MG63 (cell line): ENCODE measurements at places on chromosomes 4 and X. TPM values are rescaled to one million over a fixed set of nuclear protein-coding genes. Genes with fewer than 3 reads are reported as not detected.

DNA sequence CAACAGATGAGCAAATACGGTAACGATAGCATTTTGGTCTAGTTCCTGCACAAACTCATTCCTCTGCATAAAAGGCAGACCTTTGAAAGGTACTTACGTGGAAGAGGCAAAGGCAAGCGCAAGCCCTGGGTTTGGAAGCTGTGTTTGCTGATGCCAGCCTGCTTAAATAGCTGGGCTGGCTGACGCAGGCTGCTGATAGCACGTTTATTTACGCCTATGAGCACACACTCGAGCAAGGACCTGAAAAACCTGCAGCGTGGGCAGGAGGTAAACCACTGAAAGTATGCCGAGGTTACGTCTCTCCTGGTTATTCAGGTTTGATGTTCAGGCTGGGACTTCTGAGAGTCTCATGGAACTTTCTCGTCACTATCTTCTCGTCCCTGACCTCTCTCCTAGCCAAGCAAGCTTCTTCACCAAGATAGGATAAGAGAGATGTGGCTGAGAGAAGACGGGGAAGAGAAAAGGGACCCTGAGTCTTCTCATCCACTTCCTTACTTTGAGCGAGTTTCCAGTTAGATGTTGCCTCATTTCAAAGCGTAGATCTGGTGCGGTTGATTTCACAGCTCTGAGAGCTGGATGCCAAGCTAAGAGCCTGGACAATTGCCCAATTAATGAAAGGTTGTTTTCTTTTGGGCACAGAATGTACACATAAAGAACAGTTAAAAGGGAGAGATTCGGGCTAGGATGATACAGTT is at the start of gene HOPX:
HOPX (minus strand) TSS at position 139 of the 695 bp plus-strand sequence. CDS start 23,480 bp downstream, outside the sequence.
- DNase-seq = no peak

- no peak for DNase-seq
Observed at GRCh38 chr4:6560416-6561172, 14.4 kb upstream of the MAN2B2 start.

DNA sequence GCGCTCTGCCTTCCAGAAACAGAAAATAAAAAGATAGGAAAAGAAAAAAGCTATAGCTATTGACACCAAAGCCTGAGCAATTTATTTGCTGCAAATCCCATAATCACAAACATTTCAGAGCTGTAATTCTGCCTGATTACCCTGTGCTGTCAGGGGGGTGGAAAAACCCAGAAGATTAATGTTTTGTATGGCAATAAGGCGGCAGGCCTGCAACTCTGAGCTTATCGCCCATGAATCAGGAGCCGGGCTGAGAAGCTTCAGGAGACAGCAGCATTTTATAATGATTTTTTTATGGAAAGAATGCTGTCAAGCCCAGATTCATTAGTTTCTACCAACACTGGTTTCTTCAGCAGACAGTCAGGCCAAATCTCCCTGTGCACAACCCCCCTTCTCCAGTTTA is 82.6 kb upstream of the TMEM164 start:
- DNase-seq = no peak

- no peak for DNase-seq
Observed at GRCh38 chrX:8748855-8749254, 16.9 kb upstream of the ANOS1 start.

DNA sequence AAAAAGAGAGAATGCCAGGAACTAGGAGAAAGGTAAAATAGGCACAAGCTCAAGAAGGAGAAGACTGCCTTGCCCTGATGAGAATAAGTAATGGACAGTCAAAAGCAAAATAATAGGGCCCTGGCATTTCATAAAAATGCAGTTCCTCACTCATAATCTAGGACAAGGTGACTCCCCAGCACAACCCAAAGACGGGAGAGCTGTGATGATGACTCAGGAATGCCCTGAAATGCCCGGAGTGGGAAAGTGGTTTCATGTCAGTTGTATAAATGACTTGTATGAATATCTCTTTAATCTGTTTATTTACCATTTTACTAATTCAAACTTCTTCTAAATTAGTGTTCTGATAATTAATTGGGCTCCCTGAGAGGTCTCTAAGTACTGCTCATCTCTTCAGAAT is 28.8 kb upstream of the SETD7 start:
- no peak for DNase-seq

DNA sequence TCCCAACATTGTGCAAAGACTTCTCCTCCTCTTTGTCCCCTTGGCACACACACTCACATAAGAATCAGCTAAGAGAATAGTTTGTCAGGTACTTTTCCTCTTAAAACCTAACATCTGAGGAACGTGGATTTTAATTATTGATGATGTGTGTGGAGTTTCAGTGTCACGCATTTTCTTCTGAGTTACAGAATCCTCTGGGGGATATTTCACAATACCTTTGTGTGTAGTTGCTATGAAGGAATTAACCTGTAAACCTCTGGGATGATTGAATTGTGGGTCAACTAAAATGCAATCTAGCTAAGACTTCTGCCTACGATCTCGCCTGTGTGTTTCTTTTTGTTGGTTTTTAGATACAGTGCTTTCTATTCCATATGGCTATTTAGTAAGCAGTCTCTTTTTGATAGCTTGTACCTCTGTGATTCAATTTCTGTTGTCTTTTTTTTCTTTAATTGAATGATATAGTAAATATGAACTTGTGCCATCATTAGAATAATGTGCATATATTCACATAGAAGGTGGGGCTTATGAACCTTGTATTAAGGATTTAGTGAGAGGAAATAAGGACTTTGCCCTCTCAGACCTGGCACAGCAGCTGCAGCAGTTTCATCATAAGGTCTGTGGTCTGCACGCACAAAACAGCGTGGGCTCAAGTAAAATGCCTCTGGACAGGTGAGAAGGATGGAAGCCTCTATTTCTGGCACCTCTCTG is 99.2 kb downstream of the TSPAN7 start:
- DNase-seq = no peak

DNA sequence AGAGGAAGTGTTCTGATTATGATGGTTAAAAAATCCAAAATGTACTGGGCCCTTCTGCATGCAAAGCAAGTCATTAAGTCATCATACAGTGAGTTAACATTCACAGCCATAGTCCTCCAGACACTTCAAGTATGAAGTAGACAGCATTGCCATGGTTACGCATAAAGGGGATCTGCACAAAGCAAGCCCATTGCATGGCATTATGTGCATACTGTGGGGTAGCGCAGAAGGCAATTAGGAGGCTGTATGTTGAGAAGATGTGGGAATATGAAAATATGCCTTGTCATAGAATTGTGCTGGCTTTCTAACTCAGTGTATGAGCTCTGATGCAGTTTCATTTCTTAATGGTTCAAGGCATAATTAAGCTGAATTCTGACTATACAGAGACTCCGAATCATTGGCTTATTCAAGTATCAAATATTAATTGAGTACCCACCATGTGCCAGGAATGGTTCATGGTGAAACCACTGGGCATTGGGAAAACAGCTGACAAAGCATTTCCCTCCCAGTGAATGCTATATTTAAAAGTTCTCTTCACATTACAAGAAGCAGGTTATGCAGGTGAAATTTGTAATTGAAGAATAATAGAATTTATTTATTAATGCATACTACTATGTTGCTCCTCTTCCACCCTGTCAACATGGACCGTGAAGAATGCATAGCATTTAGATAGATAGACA is 588.9 kb downstream of the ZNF674 start:
- DNase-seq = no peak

GRCh38 chrX:13898603-13899002 is 81.7 kb upstream of the GPM6B start:
- DNase-seq = peak; percentile 4

GRCh38 chr4:140305053-140305452 is 68.4 kb upstream of the SCOC start:
- DNase-seq = no peak

DNA sequence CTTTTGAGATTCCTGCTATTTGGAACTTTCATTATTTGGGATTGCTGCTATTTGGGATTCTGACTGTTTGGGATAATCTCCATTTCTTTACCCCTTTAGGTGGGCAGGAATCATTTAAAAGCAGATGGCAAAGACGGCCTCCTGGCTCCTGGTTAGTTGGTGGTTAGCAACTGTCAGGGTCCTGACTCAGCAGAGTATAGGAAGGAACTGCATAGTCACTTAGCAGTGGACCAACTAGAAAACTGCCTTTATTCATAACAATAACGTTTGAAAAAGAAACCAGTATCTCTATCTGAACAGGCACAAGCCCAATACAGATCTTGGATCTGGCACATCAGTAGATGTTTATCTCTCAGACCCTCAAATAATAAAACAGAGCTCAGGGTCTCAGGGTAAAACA is 469.7 kb upstream of the FGF16 start:
- DNase-seq = no peak

DNA sequence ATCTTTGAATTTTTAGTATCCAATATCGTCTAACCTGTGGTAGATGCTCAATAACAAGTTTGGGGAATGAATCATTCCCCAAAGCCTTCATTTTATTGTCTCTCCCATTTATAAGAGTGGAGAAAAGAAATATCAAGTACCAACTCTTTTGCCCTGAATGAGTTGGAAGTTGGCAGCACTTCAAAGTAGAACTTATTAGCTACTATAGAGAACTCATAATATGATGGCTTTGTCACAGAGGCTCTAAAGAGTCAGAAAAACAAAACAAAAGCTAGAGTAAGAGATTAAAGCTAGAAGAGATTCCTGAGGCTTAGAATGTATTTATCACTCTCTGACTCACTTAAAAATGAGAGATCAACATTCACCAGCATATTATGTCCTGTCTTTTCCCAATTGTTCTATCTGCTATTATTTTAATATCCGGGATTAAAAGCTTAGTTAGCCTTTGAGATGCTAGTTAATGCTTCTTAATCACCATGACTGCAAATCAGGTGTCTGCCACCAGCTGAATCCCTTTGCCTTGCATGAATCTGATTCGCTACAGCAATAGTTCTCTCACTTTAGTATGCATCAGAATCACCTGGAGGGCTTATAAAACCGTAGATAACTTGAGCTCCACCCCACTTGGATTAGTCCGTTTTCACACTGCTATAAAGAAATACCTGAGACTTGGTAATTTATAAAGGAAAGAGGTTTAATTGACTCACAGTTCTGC is 77.9 kb downstream of the PALLD start:
- no peak for DNase-seq

DNA sequence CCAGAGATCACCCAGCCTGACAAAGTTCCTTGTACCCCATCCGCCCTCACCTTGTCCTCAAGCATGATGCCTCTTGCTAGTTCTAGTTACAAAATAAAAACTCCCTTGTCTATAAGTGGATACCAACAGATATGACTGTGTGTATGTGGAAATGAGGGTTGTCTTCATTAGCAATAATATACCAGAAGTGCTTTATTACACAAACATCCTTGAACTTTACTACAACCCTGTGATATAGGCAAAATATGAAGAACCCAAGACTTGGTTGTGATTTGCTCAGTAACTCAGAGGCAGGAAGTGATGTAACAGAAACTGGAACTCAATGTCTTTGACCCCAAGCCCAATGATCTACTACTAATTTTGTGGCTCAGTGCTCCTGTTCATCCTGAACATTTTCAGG is 97.6 kb downstream of the AKAP4 start:
- DNase-seq = no peak

DNA sequence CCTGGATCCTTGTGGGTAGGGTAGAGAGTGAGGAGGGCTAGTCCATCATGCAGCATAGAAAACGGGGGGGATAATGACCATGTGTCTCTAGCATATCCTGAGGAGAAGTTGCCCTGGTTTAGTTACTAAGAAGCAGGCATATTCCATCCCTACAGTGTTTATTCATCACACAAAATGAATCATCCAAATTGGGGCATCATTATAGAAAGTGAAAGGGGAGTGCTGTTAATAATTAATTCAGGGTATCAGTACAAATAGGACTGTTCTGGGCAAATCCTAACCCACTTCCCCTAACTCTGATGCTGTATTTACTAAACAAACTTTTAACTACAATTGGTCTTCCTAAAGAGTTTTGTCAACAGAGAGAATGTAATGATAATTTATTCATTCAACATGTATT is 281.1 kb upstream of the ARX start:
- no peak for DNase-seq

GRCh38 chrX:115324194-115324593 is 34.7 kb downstream of the LUZP4 start:
- DNase-seq = peak; percentile 64

GRCh38 chr4:95283320-95283719 is 265.5 kb downstream of the UNC5C start:
- no peak for DNase-seq

DNA sequence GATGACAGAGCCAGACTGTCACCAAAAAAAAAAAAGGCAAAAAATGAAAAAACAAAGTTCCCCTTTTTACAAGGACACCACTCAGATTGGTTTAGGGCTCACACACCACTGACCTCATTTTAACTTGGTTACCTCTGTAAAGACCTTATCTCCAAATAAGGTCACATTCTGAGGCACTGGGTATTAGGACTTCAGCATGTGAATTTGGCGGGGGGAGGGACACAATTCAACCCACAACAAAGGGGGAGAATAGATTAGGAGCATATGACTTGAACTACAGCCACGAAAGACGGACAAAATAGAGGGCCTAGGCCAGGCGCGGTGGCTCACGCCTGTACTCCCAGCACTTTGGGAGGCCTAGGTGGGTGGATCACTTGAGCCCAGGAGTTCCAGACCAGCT is 31.0 kb upstream of the ARAF start:
- no peak for DNase-seq

GRCh38 chr4:54231768-54232688 is 2.9 kb downstream of the PDGFRA start:
- DNase-seq = peak; percentile 87

DNA sequence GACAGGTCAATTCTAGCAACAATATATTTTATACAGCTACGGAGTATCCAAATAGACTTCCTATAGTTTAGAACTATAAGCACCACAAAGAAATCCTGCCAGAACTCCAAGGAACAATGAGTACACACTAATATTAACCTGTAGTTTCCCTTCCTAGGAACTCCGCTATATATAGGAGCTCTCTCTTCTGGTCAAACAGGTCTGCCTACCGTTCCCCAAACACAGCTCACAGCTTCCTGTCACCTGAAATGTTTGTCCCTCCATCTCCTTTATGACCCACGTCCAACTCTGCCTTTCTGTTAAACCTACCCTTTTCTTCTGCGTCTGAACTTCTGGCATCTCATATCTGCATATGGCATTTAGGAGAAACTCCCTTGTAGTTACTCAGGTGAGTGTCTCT is 10.5 kb upstream of the GJB1 start:
- DNase-seq = no peak

- no peak for DNase-seq
Observed at GRCh38 chrX:13128104-13128503, 83.7 kb upstream of the FAM9C start.

Gene TMEM271
- total RNA-seq = not detected in 2 replicates

Gene NUDT11
- total RNA-seq = 1.0 and 3.3 TPM in 2 replicates

Gene PCDH19
- total RNA-seq = not detected in 2 replicates

Gene CORIN
- total RNA-seq = not detected in 2 replicates

Gene USP51
- total RNA-seq = 0.43 and 0.99 TPM in 2 replicates

Gene CXorf65
- not detected in 2 replicates for total RNA-seq

Gene SMR3A
- not detected in 2 replicates for total RNA-seq

Gene HHIP
- not detected in 2 replicates for total RNA-seq

Gene MTCP1
- total RNA-seq = 14.6 and 79.5 TPM in 2 replicates

Gene GRID2
- not detected in 2 replicates for total RNA-seq

Gene JADE1
- 15.5 and 16.4 TPM in 2 replicates for total RNA-seq

Gene TLR3
- total RNA-seq = 7.4 and 7.7 TPM in 2 replicates

Gene AFF2
- not detected in 2 replicates for total RNA-seq

Gene WDFY3
- total RNA-seq = 3.8 and 5.2 TPM in 2 replicates
